ENCODE measurements at places on chromosomes 12 and 14.

GRCh38 chr14:85576848-85577542, 47.1 kb downstream of the FLRT2 start:
- no peak for DNase-seq

DNA sequence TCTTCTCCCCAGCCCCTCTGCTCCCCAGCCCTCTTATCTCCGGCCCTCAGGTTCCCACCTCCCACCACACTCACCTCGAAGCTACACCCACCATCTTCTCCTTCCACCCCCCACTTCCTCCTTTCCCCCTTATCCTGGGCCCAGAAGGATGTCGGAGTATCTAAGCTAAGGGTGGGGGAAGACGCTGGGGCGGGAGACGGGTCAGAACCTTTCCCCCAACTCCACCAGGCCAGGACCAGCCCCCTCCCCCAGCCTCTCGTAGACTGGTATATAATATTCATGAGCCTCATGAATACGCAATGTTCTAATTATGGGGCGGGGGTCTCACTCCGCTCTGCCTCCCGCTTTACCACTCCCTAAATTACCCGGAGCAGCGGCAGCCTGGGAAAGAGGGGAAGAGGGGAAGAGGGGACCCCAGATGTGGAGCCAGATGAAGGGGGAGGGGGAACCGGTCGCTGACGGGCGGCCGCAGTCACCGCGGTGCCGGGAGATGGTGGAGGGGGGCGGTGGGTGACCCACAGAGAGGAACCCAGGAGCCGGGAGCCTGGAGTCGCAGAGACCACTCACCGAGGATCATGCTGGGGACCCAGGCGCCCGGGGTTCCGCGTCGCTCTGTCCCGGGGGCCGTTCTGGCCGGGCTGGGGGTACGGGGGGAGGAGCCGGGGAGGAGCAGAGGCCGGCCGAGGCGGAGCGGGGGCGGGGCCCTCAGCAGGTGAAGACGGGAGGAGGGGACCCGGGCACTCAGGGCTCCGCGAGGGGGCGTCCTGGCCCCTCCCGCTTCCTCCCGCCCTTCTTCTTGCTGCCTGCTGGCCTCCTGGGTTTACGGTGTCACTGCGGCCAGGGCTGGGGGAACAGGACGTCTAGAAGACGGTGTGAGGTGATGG, 6.4 kb upstream of the ZNF385A start:
- DNase-seq, result no peak

- DNase-seq, result no peak
Measured at GRCh38 chr14:64692189-64692985, 11.8 kb upstream of the PLEKHG3 start.

DNA sequence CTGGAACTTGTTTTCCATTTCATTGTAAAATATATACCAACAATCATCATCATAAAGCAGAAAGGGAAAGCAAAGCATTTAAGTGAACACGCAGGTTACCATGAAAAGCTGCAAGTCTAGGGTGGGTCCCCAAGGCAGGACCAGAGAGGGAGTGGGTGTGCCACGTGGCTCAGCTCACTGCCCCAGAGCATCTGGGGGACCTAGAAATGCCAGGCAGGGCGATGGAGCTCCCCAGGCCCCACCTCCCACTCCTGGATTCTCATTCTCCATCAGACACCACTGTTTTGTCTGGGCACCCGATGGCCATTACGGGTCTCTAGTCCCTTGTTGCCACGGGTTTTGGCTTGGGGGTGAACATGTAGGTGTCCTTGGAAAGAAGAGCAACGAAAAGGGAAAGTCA, 34.7 kb downstream of the BCL11B start:
- DNase-seq, result no peak

GRCh38 chr12:26832822-26833742, at the start of gene ITPR2:
ITPR2 (minus strand) TSS chr12:26833194; CDS start chr12:26832781, 413 bp downstream.
- DNase-seq, result peak; percentile 88

GRCh38 chr12:101110866-101111265, 99.2 kb downstream of the SLC5A8 start:
- DNase-seq, result no peak

DNA sequence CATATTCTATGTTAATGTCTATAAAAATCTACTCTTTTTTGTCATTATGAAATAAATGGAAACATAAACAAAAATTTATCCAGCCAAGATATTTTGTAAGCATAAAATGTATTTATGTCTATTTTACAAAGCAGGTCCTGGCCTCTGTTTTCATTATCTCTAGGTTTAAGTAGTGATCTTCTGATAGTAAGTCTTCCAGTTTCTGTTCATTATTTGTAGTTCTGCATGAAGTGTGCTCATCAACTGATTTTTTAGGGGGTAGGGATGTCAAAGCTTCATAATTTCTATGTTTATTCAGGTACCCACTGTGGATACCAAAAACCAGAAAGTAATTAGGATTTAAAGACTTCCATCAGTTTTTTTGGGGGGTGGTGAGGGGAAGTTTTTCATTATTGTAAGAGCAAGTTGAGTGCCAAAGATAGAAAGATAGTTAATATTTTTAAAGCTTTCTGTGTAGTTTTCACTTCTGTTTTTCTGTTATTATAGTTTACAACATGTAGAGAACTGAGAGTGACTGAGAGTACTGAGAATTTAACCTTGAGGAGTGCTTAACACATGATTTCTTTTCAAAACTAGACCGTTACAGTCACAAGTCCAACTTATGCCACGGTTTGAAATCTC, 30.6 kb upstream of the LMO3 start:
- no peak for DNase-seq

GRCh38 chr12:84435682-84436081, 476.9 kb downstream of the SLC6A15 start:
- DNase-seq, result no peak

DNA sequence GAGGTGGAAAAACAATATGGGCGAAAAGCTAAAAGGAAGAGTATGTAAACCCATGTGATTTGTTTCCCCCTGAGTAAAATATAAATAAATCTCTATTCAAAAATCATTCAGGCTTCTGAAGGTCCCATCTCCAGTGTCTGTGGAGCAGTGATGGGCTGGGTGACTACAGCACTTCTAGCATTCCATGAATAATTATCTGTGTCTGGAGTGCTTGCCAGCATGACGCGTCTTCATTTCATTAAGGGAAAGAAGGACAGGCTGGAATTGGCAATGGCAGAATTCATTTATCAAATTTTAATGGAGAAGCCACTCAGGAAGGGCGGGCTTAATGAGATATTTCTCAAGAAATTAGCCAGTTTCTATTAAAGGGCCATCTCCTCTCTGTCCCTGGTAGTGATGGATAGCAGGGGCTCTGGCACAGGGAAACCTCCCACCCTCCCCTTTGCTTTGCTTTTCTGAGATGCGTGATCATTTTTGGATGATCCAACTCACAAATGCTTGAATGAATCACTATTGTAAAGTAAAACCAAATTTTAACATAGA, 916.3 kb upstream of the SEL1L start:
- DNase-seq, result no peak

- no peak for DNase-seq
Measured at GRCh38 chr12:67436230-67436629, 167.1 kb downstream of the CAND1 start.

DNA sequence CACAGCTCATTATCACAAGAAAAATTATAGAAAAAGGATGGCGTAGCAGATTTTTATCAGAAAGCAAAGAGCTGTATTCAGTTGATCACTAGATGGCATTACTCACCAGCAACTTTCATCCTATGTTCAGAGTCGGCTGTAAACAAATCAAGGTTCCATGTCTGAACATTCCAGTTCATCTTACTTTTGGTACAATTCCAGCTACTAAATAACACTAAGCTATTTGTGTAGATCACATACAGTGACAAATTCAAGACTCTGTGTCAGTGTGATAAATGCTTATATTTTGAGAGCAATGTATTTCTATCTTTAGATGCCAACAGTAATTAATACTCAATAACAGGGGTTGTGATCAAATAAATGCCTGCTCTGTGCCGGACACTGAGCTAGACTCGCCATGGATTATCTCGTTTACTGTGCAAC, 30.1 kb downstream of the NRDE2 start:
- peak; percentile 30 for DNase-seq

GRCh38 chr12:810671-811415, 58.5 kb downstream of the WNK1 start:
- DNase-seq, result no peak

- peak; percentile 71 for DNase-seq
Measured at GRCh38 chr14:68164711-68165113, 345.1 kb downstream of the RAD51B start.

GRCh38 chr14:70033116-70033515, 153.9 kb downstream of the SMOC1 start:
- no peak for DNase-seq

- DNase-seq, result no peak
Measured at GRCh38 chr12:89173096-89173495, 179.2 kb downstream of the DUSP6 start.

GRCh38 chr12:55932551-55932910, 1.6 kb downstream of the DGKA start:
- DNase-seq, result no peak

DNA sequence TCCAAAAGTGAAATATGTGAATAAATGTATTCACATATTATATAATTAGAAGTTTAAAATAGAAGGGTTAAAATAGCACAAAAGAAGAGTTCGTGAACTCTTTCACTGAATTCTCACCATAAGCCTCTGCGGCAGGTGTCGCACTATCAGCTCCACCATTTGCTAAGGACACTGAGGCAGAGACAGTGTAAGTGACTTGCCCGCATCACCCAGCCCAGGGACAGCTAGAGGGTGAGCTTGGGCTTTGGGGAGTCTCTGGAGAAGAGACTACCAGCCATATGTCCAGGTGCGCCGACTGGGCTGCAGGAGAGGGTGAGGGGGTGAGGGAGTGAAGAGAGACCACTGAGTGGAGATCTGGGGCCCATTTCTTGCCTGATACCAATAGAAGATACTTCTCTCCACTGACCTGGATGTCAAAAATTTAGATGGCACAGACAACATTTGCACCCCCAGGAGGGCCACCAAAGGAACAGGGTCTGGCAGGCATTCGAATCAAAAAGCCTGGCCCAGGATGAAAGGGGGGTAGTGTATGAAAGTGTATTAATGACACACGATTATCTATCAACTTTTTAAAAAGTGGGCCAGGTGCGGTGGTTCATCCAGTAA, 28.5 kb downstream of the FAIM2 start:
- DNase-seq, result no peak

- peak; percentile 83 for DNase-seq
Measured at GRCh38 chr14:39467889-39468524, 35.8 kb upstream of the FBXO33 start.

DNA sequence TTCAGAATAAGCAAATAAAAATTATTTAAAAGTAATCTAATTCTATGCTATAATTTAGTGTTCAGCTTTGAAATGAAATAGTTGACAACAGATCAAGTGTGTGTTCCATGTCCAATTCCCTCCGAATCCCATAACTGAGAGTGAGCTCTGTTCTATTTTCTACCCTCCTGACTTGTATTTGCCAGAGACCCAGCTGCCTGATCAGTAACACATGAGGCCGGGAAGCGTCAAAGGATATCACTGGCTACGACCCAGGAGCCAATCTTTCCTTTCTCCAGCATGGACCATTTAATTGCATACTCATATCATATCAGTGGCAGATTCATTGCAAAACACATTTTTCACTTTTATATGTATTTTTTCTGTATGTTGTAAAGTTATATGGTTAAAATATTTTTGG, 108.8 kb upstream of the TSPAN8 start:
- DNase-seq, result no peak

DNA sequence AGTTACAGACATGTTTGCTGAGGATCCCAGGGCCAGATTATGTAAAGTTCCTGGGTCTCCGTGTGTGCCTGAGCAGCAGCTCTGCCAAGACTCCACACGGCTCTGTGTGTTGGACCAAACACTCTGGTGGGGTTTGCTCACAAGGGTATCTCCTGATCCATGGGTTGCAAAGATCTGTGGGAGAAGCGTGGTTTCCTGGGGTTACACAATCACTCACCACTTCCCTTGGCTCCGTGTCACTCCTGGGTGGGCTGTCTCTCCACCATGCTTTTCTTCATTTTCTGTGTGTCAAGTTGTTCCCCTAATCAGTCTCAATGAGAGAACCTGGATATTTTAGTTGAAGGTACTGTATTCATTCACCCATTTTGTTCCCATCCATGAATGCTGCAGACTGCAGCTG, 1088.8 kb downstream of the FSCB start:
- no peak for DNase-seq

- DNase-seq, result no peak
Measured at GRCh38 chr14:76293221-76293620, 82.7 kb upstream of the ESRRB start.

- DNase-seq, result no peak
Measured at GRCh38 chr14:50534997-50535396, 2.6 kb upstream of the MAP4K5 start.

- DNase-seq, result peak; percentile 56
Measured at GRCh38 chr12:30753233-30753632, 1.5 kb downstream of the CAPRIN2 start.

GRCh38 chr12:93789767-93790166, 112.6 kb downstream of the CRADD start:
- no peak for DNase-seq

DNA sequence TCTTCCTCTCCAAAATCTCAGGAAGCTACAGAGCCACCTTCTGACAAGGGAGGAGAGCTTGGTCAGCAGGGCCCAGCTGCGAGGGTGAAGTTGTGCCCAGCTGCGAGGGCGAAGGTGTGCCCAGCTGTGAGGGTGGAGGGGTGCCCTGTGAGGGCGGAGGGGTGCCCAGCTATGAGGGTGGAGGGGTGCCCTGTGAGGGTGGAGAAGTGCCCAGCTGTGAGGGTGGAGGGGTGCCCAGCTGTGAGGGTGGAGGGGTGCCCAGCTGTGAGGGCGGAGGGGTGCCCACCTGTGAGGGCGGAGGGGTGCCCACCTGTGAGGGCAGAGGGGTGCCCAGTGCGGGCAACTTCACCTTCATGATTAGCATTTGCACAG, 20.4 kb upstream of the TTC7B start:
- DNase-seq, result no peak

DNA sequence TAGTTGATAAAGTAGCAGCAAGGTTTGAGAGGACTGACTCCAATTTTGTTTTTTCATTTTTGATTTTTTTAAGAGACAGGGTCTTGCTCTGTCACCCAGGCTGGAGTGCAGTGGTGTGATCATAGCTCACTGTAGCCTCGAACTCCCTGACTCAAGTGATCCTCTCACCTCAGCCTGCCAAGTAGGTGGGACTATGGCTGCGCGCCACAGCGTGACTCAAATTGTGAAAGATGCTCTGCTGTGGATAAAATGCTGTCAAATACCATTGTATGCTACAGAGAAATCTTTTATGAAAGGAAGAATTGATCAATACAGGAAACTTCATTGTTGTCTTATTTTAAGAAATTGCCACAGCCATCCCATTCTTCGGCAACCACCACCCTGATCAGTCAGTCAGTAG, 48.3 kb downstream of the SCN8A start:
- no peak for DNase-seq

GRCh38 chr12:91990525-91990924, 155.1 kb downstream of the BTG1 start:
- no peak for DNase-seq

GRCh38 chr14:22070119-22070982, 396.7 kb upstream of the OR4E1 start:
- no peak for DNase-seq

GRCh38 chr14:68208626-68209317, 389.2 kb downstream of the RAD51B start:
- DNase-seq, result no peak

Measured in HepG2 (cell line).